Activated CD4-positive, alpha-beta T cell treated with anti-CD3 and anti-CD28 coated beads, Interleukin-2, amount 10 ng/mL, durations not matched to agents 24 days and 14 days (primary cell): ENCODE measurements at places on chromosomes 13 and 19. TPM values are rescaled to one million over a fixed set of nuclear protein-coding genes. Genes with fewer than 3 reads are reported as not detected.
A peak's percentile ranks its signal among the peaks of the same experiment; 100 is the strongest.

The C5AR1 gene
- 0.16 and 0.88 TPM in 2 replicates for total RNA-seq

The C1QTNF9 gene
- 0.09 TPM in 1 of 2 replicates, not detected in the other for total RNA-seq

The ZNF17 gene
- 7.4 and 7.8 TPM in 2 replicates for total RNA-seq

The RAP2A gene
- total RNA-seq, result 20.8 and 22.1 TPM in 2 replicates

The ZNF112 gene
- not detected in 2 replicates for total RNA-seq

The CD177 gene
- total RNA-seq, result not detected in 2 replicates

DNA sequence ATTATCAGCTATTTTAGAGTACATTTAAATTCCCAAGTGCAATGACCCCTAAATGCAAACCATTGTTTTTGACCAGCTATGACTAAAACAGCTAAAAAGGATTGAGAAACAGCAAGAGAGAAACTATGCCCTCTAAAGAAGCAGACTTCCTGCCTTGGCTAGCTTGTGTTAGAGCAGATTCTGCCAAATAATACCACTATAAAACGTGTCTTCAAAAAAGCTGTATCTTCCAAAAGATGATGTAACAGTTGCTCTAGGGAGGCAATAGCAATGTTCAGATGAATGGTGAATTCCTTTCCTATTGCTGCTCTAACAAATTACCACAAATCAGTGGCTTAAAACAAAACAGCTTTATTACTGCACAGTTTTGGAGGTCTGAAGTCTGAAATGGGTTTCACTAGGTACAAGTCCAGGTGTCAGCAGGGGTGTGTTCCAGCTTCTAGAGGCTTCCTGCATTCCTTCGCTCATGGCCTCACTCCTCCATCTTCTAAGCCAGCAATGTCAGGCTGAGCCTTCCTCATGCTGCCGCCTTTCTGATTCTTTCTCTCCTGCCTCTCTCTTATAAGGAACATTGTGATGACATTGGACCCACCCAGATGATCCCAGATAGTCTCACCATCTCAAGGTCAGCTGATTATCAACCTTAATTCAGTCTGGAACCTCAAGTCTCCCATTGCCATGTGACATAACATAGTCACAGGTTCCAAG, 84.5 kb downstream of the LRRC63 start:
- peak overlapping the region; percentile 71 for H3K4me3 ChIP-seq
- H3K36me3 ChIP-seq, result peaks cover 12% of the 10 kb centered on the region
- H3K27me3 ChIP-seq, result no peaks in the 10 kb centered on the region
- no peak for DNase-seq

DNA sequence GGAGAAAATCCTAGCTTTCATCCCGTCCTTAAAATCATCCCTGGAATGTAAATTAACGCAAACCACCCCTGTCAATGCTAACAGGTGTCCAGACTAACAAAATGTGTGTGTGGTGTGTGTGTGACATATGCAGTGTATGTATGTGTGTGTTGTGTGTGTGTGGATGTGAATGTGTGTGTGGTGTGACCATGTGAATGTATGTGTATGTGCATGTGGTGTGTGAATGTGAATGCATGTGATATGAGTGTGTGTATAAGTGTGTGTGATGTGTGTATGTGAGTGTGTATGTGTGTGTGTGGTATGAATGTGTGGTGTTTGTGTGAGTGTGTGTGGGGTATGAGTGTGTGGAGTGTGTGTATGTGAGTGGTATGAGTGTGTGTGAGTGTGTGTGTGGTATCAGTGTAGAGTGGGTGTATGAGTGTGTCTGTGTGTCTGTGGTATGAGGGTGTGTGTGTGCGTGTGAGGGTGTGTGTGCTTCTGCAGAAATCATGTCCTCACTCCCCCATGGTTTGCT, 190.8 kb downstream of the TEX29 start:
- no peaks in the 10 kb centered on the region for H3K27me3 ChIP-seq
- no peak overlapping the region for H3K27ac ChIP-seq
- H3K4me1 ChIP-seq, result no peaks in the 10 kb centered on the region
- H3K36me3 ChIP-seq, result no peaks in the 10 kb centered on the region

GRCh38 chr13:73714522-73714921, 419.7 kb downstream of the KLF12 start:
- peaks cover 32% of the 10 kb centered on the region for H3K36me3 ChIP-seq
- H3K27me3 ChIP-seq, result no peaks in the 10 kb centered on the region
- no peak for DNase-seq
- peak overlapping the region; percentile 50 for H3K4me3 ChIP-seq
- H3K27ac ChIP-seq, result peak overlapping the region; percentile 74
- H3K4me1 ChIP-seq, result peaks cover 42% of the 10 kb centered on the region

GRCh38 chr13:30105381-30105780, 202.0 kb downstream of the KATNAL1 start:
- no peak for DNase-seq
- H3K27ac ChIP-seq, result no peak overlapping the region
- H3K36me3 ChIP-seq, result no peaks in the 10 kb centered on the region
- H3K4me1 ChIP-seq, result no peaks in the 10 kb centered on the region
- H3K27me3 ChIP-seq, result peaks cover 26% of the 10 kb centered on the region

DNA sequence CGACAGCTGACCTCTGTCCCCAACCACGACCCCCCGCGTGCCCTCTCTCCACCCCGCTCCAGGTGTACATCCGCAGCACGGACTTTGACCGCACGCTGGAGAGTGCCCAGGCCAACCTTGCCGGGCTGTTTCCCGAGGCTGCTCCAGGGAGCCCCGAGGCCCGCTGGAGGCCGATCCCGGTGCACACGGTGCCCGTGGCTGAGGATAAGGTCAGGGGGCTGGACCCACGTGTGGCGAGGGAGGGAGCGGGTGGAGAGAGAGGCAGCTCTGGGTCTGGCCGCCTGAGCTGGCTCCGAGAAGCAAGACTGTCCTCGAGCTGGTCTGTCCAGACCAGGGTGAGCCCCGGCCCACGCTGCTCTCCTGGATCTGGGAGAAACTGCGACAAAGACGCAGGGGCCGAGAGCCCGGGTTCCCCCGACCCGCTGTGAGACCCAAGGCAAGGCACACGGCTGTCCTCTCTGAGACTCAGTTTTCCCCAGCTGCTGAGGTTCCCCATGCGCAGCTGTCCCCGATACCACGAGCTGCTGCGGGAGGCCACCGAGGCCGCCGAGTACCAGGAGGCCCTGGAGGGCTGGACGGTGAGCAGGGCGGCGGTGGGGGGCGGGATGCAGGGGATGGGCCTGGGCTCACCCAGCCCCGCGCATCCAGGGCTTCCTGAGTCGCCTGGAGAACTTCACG, 1.5 kb downstream of the ACP4 start:
- H3K27me3 ChIP-seq, result no peaks in the 10 kb centered on the region
- no peak for DNase-seq
- H3K36me3 ChIP-seq, result peaks cover 3% of the 10 kb centered on the region

DNA sequence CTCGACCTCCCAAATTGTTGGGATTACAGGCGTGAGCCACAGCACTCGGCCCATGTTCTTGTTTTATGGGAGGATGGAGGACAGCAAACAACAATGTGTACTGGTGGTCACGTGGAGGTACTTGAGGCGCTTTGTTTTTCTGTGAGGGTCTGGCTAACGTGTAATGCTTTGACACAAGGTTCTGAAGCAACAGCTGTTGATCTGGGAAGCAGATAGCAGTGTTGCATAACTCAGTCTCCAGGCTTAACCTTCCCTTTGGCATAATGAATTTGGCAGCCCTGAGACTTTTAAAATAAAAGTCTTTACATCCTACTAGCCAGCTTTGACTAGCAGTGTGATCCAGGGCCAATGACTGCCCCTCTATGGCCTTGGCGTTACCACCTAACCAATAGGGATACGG, 6.9 kb upstream of the ZNF580 start:
- no peak overlapping the region for H3K4me3 ChIP-seq
- H3K4me1 ChIP-seq, result peaks cover 44% of the 10 kb centered on the region
- peaks cover 6% of the 10 kb centered on the region for H3K27me3 ChIP-seq
- peaks cover 26% of the 10 kb centered on the region for H3K36me3 ChIP-seq
- no peak for DNase-seq

DNA sequence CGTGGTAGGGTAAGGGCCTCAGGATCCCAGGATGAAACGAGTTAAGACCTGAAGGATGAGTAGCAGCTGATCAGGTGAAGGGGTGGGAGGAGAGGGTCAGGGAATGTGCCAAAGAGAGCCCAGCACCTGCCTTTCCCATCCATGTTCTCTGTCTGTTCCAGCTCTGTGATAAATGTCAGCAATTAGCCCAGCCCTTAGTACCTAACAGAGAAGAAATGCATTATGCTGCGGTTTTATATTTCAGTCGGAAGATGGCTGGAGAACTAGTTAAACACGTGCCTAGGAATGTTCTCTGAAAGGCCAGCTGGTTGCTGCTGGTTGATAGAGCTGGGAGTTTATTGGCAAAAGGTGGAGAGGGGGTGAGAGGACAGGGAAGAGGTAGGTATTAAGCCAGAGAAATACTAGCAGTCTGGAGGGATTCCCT, 268.2 kb downstream of the SHISA2 start:
- no peak overlapping the region for H3K27ac ChIP-seq
- no peak for DNase-seq
- H3K4me1 ChIP-seq, result no peaks in the 10 kb centered on the region
- no peak overlapping the region for H3K4me3 ChIP-seq
- H3K27me3 ChIP-seq, result peaks cover 2% of the 10 kb centered on the region
- H3K36me3 ChIP-seq, result no peaks in the 10 kb centered on the region

GRCh38 chr13:21894703-21895699, 224.1 kb downstream of the FGF9 start:
- no peaks in the 10 kb centered on the region for H3K36me3 ChIP-seq
- H3K27ac ChIP-seq, result no peak overlapping the region
- no peaks in the 10 kb centered on the region for H3K4me1 ChIP-seq
- no peaks in the 10 kb centered on the region for H3K27me3 ChIP-seq

GRCh38 chr19:45340899-45341453, 426 bp downstream of the KLC3 start:
- no peak overlapping the region for H3K4me3 ChIP-seq
- H3K36me3 ChIP-seq, result no peaks in the 10 kb centered on the region
- peaks cover 11% of the 10 kb centered on the region for H3K27me3 ChIP-seq
- H3K4me1 ChIP-seq, result peaks cover 6% of the 10 kb centered on the region
- no peak overlapping the region for H3K27ac ChIP-seq

- DNase-seq, result no peak
- no peak overlapping the region for H3K27ac ChIP-seq
- H3K36me3 ChIP-seq, result no peaks in the 10 kb centered on the region
- H3K4me1 ChIP-seq, result no peaks in the 10 kb centered on the region
Observed at GRCh38 chr13:100957741-100958140, 283.1 kb upstream of the TMTC4 start.

DNA sequence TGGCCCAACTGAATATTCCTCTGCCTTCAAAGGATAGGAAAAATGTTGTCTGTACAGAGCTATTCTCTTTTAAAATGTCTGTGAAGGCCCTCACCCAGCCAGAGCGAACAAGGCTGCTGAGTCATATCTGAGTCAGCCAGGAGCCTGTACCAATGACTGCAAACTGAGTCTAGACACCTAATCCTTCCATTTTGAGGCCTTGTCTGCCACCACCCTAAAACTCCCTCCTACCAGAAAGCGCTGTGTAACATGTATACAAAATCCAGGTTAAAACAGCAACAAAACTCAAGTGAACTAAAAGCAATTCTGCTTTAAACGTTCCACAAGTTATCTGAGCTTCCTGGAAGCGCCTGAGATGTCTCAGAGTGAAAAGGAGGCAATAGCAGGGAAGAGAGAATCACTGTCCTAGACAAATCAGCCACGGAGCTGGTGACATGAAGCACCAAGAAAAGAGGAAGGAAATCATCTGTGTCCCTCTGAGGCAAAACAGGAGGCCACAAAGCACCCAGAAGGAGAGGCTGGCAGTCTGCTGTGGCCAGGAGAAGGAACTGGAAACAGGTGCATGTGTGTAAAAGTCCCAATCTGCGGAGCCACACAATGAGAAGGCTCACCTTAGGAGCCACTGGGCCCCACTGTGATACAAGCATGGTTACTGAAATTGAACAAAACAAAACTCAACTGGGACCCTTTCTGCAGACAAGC, 10.2 kb downstream of the DHRS12 start:
- peaks cover 5% of the 10 kb centered on the region for H3K36me3 ChIP-seq
- peak; percentile 67 for DNase-seq
- no peak overlapping the region for H3K4me3 ChIP-seq
- peaks cover 21% of the 10 kb centered on the region for H3K4me1 ChIP-seq
- peak overlapping the region; percentile 81 for H3K27ac ChIP-seq
- H3K27me3 ChIP-seq, result no peaks in the 10 kb centered on the region

GRCh38 chr13:70579941-70580340, 471.7 kb upstream of the KLHL1 start:
- H3K27me3 ChIP-seq, result no peaks in the 10 kb centered on the region
- no peak overlapping the region for H3K27ac ChIP-seq
- no peak overlapping the region for H3K4me3 ChIP-seq
- H3K4me1 ChIP-seq, result no peaks in the 10 kb centered on the region
- H3K36me3 ChIP-seq, result no peaks in the 10 kb centered on the region

- DNase-seq, result peak; percentile 64
- peaks cover 33% of the 10 kb centered on the region for H3K36me3 ChIP-seq
- peak overlapping the region; percentile 20 for H3K27ac ChIP-seq
- H3K4me3 ChIP-seq, result peak overlapping the region; percentile 60
Observed at GRCh38 chr19:14473073-14473977, 1.8 kb downstream of the PTGER1 start.

GRCh38 chr19:6807291-6807690, 34.8 kb downstream of the VAV1 start:
- no peaks in the 10 kb centered on the region for H3K27me3 ChIP-seq
- peaks cover 31% of the 10 kb centered on the region for H3K4me1 ChIP-seq
- no peak overlapping the region for H3K27ac ChIP-seq

DNA sequence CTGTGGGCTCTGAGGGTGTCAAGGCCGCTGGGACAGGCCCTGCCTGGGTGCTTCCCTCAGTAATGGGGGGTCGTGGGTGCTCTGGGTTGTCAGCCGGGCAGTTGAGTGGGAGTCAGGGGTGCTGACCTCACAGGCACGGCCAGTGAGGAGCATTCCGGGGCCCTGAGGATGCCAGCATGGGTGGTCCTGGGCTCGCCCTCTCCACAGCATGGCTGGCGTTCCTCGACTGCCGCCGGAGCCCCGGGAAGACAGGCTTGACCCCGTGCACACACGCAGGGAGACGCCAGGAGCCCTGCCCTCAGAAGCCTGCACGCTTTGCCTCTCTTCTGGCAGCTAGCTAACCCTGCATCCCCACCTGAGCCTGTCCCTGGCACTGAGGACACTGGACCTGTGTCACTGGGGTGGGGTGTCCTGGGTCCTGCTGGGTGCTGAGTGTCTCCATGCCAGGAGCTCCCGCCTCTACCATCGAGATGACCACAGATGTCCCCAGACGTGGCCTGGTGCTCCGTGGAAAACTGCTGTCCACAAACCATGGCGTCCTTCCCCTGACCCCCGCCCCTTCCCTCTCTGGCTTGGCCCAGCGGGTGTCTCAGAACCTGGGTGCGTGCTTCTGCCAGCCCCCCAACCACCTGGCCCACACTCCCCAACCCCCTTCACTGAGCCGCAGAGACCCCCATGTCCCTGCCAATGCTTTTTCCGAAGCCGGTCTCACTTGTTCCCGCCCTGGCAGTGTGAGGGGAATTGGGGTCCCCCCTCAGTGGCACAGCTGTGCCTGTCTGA, 4.4 kb upstream of the NDUFS7 start:
- peaks cover 12% of the 10 kb centered on the region for H3K4me1 ChIP-seq
- H3K27ac ChIP-seq, result no peak overlapping the region
- no peak for DNase-seq
- H3K36me3 ChIP-seq, result peaks cover 7% of the 10 kb centered on the region
- H3K4me3 ChIP-seq, result no peak overlapping the region
- H3K27me3 ChIP-seq, result peaks cover 9% of the 10 kb centered on the region
